ENCODE measurements at places on chromosomes 2 and 18.
A peak's percentile ranks its signal among the peaks of the same experiment; 100 is the strongest.

GRCh38 chr2:11537951-11538350, 4.1 kb downstream of the GREB1 start:
- no peak for DNase-seq

- DNase-seq: no peak
Observed at GRCh38 chr2:150618245-150618895, 130.9 kb upstream of the RND3 start.

GRCh38 chr2:136736236-136736635, 29.1 kb upstream of the THSD7B start:
- no peak for DNase-seq

- peak; percentile 8 for DNase-seq
Observed at GRCh38 chr2:132651115-132652045, 18.6 kb downstream of the LYPD1 start.

DNA sequence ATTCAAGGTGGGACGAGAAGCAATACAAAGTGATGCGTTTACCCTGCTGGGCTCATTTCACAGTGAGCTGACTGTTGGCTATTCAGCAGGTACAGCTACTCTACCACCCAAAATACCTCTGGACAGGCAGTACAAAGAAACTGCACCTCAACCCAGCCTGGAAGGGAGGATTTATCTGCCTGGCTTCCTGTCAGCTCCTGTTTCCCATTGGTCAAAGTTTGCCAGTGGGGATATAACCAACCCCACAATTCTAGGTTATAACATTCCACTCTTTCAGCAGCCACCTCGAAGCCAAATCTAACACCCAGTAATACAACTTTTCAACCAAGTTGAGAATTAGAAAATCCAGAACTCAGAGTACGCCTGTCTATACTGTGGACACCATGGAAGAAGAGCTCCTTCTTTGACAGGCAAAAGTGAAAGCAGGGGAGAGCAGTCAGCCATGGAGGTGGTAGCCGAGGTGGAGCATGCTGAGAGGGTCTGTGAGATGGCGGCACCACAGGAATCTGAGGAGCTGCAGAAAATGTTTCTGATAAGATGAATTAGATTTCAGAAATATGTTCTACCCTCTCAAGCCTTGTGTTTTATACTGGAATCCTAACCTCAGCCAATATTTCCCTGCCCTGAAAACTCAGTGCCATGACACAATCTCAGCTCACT, 10.8 kb downstream of the DUSP19 start:
- no peak for DNase-seq

- no peak for DNase-seq
Observed at GRCh38 chr2:145593991-145594614, 1074.2 kb upstream of the ZEB2 start.

DNA sequence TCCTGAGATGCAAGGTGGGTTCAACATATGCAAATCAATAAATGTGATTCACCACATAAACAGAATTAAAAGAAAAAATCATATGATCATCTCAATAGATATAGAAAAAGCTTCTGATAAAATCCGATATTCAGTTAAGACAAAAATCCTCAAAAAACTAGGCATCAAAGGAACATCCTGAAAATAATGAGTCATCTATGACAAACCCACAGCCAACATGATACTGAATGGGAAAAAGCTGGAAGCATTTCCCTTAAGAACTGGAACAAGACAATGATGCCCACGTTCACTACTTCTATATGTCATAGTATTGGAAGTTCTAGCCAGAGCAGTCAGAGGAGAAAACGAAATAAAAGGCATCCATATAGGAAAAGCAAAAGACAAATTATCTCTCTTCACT, 80.4 kb downstream of the MYO3B start:
- DNase-seq: no peak

GRCh38 chr2:224887141-224887540, 155.1 kb downstream of the DOCK10 start:
- no peak for DNase-seq

DNA sequence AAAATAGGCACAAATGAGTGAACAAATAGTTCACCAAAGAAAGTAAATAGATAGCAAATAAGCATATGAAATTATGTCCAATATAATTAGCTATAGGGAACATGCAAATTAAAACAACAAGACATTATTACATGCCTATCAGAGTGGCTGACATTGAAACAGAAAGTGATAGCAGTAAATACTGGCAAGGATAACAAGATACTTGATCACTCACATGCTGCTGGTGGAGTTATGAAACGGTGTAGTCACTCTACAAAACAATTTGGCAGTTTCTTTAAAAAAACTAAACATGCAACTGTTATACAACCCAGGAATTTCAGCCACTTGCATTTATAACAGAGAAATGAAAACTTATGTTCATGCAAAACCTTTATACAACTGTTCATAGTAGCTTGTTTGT, 439.2 kb upstream of the ACVR2A start:
- no peak for DNase-seq

DNA sequence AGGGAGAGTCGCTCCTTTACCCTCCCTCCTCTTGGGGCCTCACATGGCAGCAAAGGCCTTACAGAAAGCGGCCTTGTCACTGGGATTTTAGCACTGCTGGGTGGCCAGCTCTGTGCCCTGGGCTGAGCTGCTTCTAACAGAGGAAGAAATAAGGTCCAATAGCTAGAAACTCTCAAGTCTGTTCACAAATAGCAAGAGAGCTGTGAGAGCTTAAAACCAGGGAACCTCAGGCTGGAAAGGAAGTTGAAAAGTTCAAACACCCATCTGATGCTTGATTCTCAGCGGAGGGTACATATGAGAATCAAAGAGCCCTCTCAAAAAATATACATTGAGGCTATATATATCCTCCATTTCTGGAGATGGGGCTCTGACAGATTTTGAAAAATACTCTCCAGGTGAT, 54.7 kb downstream of the ST6GAL2 start:
- DNase-seq: no peak

DNA sequence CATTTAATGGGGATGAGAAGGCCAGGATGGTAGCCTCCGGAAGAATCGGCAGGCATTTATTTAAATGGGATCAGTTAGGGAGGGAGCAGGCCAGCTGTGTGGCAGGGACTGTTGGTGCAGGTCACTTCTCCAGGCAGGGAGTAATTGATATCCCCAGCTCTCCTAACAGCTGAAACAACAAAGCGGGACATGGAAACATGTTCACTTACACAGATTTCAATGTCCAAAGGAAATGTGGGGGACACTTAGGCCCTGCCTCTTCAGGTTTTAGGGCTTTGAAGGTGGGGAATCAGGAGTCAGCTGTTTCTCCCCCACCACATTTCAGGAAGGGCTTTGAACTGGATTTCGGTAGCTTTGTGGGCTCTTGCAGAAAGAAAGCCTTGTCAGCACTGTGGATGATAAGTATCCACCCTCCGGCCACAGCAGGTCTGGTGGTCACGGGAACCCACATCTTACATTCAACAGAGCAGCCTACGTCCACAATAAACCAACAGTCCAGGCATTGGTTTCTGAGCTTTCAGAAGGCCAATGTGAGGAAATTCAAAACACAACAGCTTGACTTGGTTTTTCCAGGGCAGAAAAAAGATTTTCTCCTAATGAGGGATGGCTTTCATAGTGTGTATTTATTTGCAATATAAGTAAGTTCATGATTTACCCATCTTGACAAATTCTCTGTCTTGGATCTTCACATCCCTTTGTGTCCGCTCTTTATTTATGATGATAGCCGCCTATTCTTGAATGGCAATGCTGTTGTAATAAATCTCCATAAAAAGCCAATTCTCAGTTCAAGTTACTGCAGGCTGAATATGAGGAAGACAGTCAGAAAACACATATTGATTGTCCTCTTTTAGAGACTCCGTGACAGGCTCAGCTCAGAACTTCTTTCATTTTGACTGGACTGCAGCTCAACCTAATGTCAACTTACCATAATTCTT, 96.6 kb upstream of the NRP2 start:
- DNase-seq: no peak

DNA sequence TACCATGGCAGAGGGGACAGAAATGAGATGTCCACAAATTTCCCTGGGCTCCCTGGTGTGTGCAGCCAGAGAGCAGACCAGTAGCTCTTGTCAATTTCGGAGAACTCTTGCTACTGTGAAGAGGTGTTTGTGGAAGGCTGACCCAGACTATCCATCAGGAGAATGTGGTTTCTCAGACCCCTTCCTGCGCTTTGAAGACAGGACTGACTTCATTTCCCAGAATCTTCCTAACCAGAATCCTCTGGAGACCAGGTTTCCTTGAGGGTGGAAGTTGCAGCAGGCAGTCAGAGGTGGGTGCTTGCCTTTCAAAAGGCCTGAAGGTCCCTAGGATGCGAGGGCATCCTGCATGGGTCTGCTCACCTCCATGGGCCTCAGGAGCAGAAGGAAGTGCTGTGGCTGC, 121.9 kb downstream of the LAMA3 start:
- no peak for DNase-seq

- no peak for DNase-seq
Observed at GRCh38 chr2:187117483-187117882, 268.5 kb upstream of the ZSWIM2 start.

- DNase-seq: no peak
Observed at GRCh38 chr2:82748653-82749052, 1710.4 kb downstream of the SUCLG1 start.

DNA sequence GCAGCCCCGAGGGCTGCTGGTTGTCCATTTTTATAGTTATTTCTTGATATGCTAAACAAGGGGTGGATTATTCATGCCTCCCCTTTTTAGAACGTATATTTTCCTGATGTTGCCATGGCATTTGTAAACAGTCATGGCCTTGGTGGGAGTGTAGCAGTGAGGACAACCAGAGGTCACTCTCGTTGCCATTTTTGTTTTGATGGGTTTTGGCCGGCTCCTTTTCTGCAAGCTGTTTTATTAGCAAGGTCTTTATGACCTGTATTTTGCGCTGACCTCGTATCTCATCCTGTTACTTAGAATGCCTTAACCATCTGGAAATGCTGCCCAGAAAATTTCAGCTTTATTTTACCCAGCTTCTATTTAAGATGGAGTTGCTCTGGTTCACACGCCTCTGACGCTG, 825.8 kb upstream of the CDH2 start:
- DNase-seq: no peak

- DNase-seq: no peak
Observed at GRCh38 chr18:60445341-60445740, 72.8 kb upstream of the MC4R start.

DNA sequence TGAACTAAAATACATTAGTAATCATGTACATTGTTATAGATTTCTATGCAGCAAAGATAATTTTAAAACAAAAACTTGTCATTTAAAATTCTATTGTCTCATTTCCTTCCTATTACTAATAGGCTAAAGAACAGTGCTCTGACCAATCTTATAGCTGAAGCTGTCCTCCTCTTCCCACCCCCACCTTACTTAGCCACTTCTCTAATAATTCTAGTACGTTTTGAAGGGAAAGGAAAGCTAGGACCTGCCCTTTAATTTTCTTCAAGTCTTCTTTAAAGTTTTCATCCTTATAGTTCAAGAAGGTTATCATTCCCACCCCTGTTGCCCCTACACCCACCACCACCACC, 121.6 kb downstream of the RBMS1 start:
- no peak for DNase-seq

GRCh38 chr2:1856922-1857321, 112.6 kb upstream of the PXDN start:
- no peak for DNase-seq

- no peak for DNase-seq
Observed at GRCh38 chr2:21244161-21244560, 120.4 kb downstream of the TDRD15 start.

GRCh38 chr18:78514910-78515670, 464.5 kb upstream of the SALL3 start:
- no peak for DNase-seq

DNA sequence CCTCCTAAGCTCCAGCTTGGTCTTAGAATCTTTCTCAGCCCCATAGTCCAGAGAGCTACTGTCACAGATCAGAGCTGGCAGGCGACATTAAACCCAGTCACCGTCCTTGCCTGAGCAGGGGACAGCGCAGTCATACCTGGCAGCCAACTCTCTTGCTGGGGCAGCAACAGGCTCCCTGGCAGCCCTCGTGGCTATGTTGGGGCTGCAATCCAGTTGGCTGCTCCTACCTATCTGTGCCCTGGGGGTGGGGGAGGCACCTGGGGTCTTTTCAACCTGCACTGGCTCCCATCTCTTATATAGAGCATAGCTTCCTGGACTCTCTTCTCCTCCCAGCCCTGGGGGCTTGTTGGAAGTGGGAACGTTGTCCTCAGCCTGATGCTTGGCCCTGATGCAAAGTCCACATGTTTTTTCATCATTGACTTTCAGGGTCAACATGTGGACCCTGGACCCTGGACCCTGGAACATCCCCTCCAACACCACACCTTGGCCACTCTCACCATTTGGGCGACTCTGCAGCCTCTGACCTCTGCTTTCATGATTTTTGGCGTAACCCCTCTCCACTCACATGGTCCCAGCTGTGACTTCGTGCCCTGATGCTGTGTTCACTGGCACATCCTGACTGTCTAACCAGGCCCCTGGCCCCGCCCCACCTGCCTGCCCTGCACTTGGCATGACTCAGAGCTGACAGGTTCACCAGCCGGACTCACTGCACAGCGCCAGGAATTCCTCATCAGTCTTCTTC, 45.6 kb downstream of the ATOH8 start:
- no peak for DNase-seq

DNA sequence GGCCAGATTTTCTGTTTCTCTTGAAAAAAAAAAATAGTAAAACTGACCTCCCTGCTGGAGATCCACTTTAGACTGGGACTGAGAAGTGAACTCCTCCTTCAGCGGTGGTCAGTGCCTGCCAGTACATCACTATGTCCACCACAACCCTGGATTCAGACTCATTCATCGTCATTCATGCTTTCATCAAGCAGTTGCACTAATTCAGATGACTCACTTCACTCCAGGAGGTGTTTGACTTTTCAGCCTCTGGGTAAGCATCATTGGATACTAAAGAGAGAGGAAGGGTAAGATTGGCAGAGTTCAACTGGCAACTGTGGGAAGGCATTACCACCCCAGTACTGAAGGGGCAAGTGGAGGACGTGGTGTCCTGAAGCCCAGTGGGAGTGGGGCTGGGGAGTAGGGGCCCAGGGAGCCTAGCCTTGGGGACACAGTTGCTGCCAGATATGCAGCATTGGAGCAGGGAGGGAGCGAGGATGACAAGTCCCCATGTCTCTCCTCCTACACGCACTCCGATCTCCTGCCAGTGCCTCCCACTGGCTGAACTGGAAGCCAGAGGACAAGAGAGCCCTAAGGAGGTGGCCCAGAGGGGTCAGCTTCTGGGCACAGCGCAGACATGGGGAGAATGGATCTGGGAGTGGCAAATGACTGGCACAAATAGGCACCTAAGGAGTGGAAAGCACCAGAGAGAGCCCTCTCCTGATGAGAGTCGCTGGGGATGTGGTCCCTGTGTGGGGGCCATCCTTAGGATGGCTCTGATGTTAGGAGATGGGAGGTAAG, 111.1 kb downstream of the TGFA start:
- no peak for DNase-seq

Data from Kasumi-1 (cell line).